ENCODE measurements at places on chromosomes 13 and 19.

DNA sequence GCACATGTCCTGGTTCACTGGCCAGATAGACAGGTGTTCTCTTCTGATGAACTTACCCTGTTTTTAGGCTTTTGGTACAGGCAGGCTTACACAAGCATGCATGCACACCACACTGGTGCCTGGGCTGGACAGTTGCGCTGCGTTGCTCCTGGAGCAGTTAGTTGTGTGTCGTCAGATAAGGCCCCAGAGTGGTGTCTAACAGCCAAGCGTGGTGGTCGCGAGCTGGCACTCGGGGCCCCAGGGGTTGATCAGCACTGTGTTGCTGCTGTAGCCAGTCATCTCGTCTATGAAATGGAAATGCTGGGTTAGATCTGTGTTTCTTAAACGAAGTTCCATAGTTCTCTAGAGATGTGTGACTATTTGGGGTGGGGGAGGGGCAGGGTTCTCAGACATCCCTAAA, 24.6 kb upstream of the TEX29 start:
- DNase-seq: no peak

GRCh38 chr13:51820016-51820597, 16.1 kb upstream of the DHRS12 start:
- no peak for DNase-seq

GRCh38 chr19:39297931-39298634, 1.9 kb downstream of the IFNL1 start:
- DNase-seq: peak; percentile 6

DNA sequence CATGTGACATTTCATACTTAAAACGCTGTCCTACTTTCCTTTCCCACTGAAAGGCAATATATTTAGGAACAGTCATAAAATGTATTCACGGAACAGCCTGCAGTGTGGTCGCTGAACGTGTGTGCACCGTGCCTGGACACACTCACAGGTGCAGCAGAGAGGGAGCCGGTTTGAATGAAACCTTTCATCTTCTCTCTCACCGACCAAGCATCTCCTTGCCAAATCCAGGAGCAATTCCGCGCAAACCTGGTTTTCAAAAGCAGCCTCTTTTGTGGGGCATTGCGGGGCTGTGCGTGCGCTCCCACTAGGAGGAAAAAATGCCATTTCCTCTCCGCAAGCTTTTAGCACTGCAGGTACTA, 1.0 kb downstream of the DCLK1 start:
- DNase-seq: no peak

- DNase-seq: no peak
Measured at GRCh38 chr13:34546344-34547250, 395.5 kb upstream of the NBEA start.

- DNase-seq: no peak
Measured at GRCh38 chr19:16142032-16142580, 1.4 kb upstream of the HSH2D start.

DNA sequence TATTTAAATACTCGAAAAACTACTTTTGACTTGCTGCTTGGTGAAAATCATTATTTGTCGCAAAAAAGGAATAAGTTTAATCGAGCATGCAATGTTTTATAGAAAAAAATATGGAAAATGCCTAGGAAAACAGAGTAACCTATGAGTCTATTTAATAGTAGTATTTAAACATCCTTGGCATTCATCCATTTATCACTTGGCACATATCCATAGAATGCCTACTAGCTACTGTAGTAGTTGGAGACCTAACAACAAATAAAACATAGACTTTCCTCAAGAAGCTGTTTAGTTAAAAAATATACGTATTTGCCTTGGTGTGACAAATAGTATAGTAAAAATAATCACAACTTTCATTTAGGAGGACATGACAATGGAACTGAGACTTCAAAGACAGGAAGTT, 302.1 kb downstream of the DIAPH3 start:
- no peak for DNase-seq

DNA sequence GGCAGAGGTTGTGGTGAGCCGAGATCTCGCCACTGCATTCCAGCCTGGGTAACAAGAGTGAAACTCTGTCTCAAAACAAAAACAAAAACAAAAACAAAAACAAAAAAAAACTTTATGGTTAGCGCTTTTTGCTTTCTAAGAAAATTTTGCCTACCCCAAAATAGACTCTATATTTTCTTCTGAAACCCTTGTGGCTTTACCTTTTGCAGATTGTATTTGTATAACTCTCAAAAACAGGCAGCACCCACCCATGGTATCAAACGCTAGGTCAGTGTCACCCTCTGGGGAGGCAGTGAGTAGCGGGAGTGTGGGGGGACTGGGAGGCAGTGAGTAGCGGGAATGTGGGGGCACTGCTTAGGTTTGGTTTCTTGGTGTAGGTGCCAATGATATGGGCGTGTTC, 7.5 kb upstream of the SLC39A3 start:
- no peak for DNase-seq

GRCh38 chr19:10685210-10685609, 16.0 kb upstream of the QTRT1 start:
- DNase-seq: no peak

- no peak for DNase-seq
Measured at GRCh38 chr13:50387051-50387581, 371.9 kb downstream of the KCNRG start.

- no peak for DNase-seq
Measured at GRCh38 chr13:46281779-46282178, 70.1 kb downstream of the LRRC63 start.

DNA sequence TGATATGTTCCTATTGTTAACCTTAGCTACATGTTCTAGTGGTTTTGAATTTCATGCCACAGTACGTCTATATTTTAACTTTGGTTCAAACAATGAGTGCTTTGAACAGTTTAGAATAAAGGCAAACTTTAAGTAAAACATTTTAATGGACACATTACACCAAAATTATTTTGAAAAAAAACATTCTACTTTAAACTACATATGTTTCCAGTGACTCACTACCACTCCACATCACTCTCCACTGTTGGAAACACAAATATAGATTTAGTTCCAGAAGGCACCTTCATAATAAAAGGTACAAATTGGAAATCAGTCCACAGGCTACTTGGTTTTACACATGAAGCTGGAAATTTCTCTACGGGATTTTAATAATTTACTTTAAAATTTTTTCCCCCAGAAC, 373.5 kb downstream of the MYO16 start:
- DNase-seq: no peak

DNA sequence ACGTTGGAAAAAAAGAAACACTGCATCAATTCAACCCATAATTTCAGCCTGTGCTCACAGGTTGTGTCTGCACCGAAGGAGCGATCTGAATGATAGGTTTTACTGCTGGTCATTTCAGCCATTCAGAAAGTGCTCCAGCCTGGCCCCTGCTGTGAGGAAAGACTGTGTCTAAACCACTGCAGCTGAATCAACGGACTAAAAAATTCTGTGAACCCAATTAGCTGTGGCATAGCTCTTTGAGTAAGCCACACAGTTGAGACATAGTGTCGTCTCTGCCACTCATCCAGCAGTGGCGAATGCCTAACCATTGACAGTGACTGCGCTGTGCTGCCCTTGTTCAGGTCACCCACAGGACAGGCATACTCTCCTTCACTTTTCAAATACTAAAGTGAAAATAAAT, 179.8 kb downstream of the COG6 start:
- DNase-seq: no peak

- no peak for DNase-seq
Measured at GRCh38 chr13:111897846-111898215, 169.1 kb upstream of the SOX1 start.

GRCh38 chr13:74869846-74870245, 612.1 kb downstream of the TBC1D4 start:
- no peak for DNase-seq

- no peak for DNase-seq
Measured at GRCh38 chr19:58428617-58429016, 11.3 kb downstream of the ZNF132 start.

GRCh38 chr13:45339867-45340266, 1.1 kb downstream of the TPT1 start:
- DNase-seq: no peak

- DNase-seq: no peak
Measured at GRCh38 chr13:112961457-112962369, 7.3 kb upstream of the MCF2L start.

DNA sequence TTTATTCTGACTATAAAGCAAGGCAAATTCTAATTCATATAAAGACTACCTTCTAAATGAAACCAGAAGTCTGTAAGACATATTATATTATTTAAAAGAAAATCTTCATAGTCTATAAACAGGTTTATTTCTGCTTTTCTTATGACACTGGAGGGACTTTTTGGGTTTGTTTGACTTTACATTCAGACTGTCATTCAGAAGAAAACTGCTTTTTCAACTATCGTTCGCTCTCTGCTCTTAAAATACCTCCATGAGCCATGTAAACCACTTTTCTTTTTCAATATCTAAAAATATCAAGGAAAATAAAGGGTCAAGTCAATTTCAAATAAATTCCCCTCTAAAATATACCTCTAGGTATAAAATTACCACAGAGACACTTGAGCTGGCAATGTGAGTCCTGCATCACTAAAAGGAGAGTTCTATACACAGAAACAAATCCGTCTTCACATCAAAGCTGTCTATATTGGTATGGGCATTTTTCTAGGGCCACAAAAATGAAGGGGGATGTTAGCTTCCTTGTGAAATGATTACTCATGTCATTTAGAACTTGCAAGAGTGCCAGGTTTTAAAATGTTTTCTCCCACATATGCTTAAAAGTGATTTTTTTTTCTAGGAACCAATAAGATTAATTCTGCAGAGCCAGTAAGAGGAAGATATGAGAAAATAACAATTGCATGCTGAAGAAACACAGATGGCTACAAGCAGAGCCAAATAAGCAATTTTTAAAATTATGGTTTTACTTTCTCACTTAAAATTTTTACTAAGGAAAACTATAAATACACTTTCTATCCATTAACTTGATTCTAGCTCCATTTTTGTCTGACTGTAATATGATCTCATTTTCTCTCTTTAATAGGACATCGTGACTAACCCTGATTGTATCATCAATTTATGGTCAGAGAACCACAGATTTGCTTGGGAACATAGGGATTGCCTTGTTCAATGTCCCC, 181.8 kb downstream of the TBC1D4 start:
- DNase-seq: no peak

DNA sequence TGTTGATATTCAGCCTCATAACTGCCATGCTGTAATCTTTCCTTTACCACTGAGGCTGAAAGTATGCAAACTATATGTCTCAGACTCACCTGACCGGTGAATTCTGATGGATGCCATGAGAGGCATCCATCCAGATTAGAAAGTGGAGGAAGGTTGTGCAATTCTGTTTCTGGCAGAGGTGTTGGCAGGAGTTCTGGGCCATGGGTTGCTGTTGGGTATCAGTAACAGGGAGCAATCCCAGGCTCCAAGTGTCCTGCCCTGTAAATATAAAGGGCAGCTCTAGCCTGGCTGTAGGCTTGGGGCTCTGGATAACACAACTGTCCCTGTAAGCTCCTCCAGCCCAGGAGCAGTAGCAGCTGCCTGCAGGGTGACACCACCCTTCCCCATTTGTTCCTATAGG, 77.4 kb upstream of the ABCC4 start:
- DNase-seq: no peak

- DNase-seq: no peak
Measured at GRCh38 chr19:14772467-14772866, 5.9 kb downstream of the ADGRE2 start.

- no peak for DNase-seq
Measured at GRCh38 chr19:46616631-46617322, 8.1 kb downstream of the PTGIR start.

- peak; percentile 54 for DNase-seq
Measured at GRCh38 chr13:50125554-50126262, 110.5 kb downstream of the KCNRG start.

DNA sequence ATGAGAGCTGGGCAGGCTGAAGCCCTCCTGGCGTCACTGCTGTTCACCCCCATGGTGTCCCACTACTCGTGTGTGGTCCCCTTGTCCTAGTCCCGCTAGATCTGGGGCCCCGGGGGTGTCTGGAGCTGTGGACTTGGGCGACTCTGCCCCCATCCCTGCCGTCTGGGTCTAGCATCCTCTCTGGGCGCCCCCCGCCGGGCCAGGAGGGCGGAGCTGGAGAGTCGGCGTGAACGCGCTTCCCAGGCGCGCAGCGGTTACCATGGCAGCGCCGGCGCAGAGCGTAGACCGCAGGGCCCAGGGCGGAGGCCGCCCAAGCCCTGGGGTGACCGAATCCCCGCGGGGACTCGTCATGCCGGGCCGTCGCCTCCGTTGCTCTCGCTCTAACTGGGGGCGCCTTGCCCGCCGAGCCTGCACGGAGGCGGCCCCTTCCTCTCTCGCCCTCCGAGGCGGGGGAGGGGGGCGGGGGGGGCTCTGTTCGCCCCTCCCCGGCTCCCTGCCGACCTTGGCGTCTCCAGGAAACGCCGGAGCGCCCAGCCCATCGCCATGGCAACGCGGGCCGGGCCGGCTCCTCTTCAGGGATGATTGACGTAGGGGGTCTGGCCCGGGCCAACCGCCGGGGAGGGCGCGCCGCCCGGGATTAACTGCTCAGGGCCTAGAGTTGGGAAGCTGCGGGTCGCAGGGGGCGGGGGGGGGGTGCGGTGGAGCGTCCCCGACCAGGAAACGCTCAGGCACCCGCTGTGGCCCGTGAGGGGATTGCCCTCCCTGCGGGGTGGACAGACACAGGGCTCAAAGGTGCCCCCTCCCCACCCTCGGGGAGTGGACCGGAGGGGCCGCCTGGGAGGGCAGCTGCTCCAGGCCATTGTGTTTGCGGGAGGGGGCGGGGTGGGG, 8.9 kb downstream of the ISYNA1 start:
- peak; percentile 55 for DNase-seq

DNA sequence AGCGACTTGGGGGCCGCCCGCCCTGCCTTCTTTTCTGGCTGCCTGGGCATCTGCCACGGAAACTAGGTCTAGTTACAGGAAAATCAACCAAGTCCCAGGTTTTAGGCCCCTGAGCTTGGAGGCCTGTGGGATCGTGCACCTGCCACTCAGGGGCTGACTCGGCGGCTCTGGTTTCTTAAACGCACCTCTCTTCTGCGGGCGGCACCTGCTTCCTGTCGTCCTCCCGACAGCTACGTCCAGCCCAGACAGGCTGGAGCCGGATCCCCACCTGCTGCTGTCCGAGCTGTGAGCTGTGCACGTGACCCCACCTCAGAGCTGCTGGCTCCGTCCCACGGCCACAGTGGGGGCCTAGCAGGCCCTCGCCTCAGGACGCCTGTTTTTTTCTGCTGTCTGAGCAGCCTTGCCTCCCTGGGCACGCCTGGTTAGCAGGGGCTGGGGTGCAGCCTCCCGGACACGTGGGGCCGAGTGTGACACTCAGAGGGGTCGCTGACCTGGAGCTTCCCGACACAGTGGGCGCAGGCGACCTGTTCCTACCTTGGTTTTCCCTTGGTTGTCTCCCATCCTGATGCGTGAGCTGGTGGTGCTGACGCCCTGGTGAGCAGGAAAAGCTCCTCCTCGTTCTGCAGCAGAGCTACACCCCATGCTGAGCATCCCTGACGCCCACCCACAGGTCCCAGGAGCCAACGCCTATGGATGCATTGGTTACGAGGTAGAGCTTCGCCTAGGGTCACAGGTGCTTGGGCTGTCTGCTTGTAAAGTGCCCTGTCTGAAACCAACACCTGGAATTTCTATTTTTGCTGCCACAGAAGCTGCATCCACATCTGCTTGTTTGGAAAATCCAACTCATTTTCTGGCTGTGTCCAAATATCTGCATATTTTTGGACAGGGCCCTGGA, 17.5 kb downstream of the TMEM255B start:
- no peak for DNase-seq

- DNase-seq: no peak
Measured at GRCh38 chr13:78655906-78656305, 3.0 kb downstream of the OBI1 start.

GRCh38 chr19:43527860-43528622, 1.0 kb upstream of the ETHE1 start:
- no peak for DNase-seq

Measured in stimulated activated CD8-positive, alpha-beta memory T cell treated with anti-CD3 and anti-CD28 coated beads, Interleukin-15, amount 100 ng/mL, for 24 hours (primary cell).